NCI-H1092 (cell line): ENCODE measurements at places on chromosomes 5 and 9.

- DNase-seq: no peak
Measured at GRCh38 chr9:14170392-14170931, 143.5 kb downstream of the NFIB start.

- DNase-seq: no peak
Measured at GRCh38 chr9:113266174-113266573, 9.2 kb downstream of the CDC26 start.

- peak; percentile 26 for DNase-seq
Measured at GRCh38 chr5:101977729-101978345, 318.2 kb downstream of the SLCO4C1 start.

DNA sequence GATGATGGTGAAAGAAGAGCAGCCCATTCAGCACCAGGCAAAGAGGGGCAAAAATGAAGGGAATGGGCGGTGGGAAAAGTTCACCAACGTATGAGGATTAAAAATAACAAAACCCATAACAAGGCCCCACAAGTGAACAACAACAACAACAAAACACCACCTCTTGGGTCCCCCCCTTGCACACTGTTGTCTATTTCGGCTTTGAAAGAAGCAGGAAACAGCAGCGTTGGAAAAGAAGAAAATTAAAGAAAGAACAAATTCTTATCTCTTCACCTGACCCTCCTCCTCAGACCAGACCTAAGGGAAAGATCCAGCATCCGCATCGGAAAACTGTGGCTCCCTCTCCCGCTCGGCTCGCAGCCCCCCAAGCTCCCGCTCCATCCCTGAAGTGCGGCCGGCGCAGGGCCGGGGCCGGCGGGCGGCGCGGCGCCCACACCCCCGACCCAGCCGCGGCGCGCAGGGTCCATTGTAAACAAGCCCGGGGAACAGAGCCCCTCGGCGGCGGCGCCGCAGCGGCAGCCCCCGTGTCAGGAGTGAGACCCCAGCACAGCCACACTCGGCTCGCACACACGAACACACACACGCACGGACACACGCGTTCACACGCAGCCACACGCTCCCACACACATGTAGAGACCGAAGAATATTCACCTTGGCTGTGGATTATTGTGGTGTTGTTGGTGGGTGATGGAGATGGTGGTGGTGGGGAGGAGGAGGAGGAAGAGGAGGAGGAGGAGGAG lies 535 bp downstream of the RFX3 start:
- DNase-seq: peak; percentile 51

GRCh38 chr5:65482736-65483545 lies 1.2 kb upstream of the ADAMTS6 start:
- no peak for DNase-seq

- DNase-seq: no peak
Measured at GRCh38 chr5:126450346-126450745, 27.1 kb downstream of the GRAMD2B start.

- DNase-seq: no peak
Measured at GRCh38 chr9:98627296-98627695, 81.4 kb downstream of the GABBR2 start.

DNA sequence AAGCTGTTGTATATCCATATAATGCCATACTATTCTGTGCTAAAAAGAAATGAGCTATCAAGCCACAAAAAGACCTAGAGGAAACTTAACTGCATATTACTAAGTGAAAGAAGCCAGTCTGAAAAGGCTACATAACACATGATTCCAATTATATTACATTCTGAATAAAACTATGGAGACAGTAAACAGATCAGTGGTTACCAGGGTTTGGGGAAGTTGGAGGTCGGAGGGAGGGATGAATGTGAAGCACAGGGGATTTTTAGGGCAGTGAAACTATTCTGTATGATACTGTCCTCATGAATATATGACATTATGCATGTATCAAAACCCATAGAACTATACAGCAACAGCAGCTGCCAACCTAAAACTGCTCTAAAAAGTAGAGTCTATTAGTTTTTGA lies 5.6 kb upstream of the RFK start:
- DNase-seq: no peak

GRCh38 chr9:113892861-113893491 lies 16.9 kb downstream of the ZNF618 start:
- DNase-seq: no peak

DNA sequence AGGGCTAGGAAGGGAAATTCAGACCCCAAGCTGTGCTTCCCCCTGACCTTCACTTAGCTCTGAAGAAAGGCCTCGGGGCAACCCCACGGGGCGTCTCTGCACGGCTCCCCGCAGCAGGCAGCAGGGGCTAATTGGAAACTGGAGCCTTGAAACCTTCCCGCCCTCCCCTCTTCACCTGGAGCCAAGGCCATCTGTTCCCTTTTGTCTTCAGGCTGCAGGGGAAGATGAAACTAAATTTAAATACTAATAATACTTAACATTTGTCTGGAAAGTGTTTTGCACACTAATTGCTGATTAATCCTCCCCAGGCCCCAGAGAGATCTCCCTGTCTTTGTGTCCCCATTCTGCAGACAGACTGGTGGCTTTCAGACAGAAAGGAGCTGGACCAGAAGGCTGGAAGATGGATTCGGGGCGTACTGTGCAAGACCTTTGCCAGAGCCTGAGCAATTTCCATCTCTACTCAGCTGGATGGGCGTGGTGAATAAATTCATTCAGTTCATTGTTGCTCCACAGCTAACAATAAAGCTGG lies 34.1 kb upstream of the CPLX2 start:
- DNase-seq: peak; percentile 70

DNA sequence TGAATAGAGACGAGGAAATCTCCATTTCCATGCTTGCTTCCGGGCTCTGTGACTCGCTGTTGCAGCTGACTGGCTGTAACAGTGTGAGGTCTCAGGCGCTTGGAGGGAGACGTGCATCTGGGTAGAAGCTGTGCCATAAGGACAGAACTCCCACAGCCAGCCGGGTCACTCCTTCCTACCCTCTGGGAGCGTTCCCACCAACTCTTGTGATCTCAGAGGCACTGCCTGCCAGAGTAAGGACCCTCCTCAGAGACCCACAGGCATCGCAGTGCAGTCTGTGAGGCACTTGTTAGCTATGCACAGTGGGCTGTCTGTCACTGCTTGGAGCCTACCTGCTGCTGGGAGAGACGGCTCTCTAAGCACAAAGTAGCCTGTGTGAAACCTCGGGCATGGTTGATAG lies 203.4 kb upstream of the SEMA6A start:
- no peak for DNase-seq

GRCh38 chr5:143946837-143947236 lies 134.9 kb downstream of the HMHB1 start:
- DNase-seq: no peak

GRCh38 chr9:20488691-20489090 lies 133.6 kb downstream of the MLLT3 start:
- no peak for DNase-seq

GRCh38 chr5:135426102-135427082 lies 20.8 kb downstream of the DCANP1 start:
- no peak for DNase-seq

DNA sequence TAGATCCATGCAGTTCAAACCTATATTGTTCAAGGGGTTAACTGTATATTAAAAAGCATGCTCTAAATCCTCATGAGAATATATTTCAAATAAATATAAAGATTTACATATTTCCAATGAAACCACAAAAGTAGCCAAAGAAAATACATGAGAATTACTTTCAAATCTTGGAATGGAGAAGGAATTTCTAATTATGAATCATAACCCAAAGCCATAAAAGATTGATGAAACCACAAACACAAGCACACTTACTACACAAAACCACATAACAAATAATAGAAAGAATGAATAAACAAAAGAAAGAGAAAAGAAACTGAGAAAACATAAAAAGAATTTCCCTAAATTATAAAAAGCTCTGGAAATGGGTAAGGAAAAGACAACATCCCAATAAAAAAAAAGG lies 16.0 kb downstream of the ERP44 start:
- no peak for DNase-seq

DNA sequence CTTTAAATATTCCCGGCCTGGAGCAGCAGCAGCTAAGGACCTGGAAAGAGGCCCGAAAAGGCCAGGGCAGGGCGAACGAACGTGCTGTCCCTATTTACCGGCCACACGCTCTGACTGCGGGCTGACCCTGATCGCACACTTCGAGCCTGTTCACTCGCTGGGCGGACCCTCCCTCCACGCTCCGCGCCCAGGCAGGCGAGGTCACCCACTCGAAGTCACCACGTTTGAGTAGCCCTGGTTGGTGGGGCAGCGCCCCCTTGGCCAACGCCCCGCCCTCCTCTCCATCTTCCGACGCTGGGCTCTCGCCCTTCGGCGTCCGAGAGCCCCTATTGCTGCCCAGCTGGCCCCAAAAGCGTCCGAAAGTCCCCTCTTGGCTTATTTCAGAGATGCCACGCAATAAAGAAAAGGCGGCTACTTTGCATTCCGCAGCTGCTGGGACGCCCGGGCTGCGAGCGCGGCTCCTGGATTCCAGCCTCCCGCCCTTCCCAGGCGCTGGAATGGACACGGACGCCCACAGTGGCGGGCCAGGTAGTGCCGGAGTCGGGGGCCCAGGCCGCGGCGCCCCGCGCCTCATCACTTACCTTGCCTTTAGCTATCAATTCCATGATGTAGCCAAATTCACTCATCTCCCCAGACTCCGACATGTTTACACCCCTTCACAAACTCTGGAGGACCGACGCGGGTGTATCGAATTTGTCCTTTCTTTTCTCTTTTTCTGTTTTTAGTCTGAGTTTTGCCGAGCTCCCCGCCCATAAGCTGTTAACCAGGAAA lies 9.9 kb upstream of the TRIM36 start:
- no peak for DNase-seq

GRCh38 chr5:132859889-132860437 lies 6.3 kb downstream of the GDF9 start:
- no peak for DNase-seq

DNA sequence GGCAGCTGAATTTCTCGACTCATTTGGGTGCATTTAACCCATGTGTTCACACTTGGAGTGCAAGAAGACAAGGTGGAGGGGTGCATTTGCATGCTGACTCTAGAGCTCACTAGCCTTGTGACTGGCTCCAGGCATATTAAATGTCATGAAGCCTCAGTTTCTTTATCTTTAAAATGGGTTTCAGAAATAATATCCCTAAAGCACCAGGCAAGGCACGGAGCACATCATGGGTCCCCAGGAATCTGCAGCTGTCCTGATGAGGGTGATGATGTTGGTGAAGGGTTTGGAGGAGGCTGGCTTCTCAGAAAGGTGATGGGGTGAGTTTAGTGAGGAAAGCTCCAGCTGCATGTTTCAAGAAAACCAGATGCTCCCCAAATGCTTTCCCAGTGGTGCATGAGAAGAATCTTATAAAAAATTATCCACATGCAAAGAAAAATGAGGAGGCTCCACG lies 14.8 kb downstream of the STC2 start:
- DNase-seq: no peak

DNA sequence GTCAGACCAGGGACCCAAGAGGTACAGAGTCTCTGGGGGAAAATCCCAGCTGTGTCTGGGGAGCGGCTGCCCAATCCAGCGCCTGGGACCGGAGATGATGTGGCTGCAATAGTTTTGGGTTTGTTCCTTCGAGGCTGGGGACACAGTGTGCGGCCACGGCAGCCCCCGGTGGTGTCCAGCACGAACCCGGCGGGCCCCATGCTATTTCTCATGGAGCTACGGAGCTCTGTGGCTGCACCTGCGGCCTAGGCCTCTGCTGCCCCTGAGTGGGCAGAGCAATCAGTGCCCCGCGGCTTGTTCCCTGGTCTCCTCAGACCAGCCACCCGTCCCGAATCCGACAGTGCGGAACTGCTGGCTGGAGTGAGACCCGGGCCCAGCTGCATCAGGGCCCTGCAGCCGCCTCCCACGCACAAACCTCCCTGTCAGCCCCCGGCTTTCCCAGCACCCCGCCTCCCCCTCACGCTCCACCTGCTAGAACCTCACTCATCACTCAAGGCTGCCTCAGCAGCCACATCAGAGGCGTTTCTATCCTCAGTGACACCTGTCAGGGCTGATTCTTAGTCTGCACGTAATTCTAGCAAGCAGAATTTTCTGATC lies 29.0 kb downstream of the SARDH start:
- DNase-seq: no peak

- DNase-seq: no peak
Measured at GRCh38 chr9:13500034-13500433, 220.5 kb upstream of the MPDZ start.

- no peak for DNase-seq
Measured at GRCh38 chr9:78669591-78669990, 372.7 kb downstream of the PSAT1 start.

GRCh38 chr9:124762633-124763032 lies 8.5 kb downstream of the NR6A1 start:
- no peak for DNase-seq

DNA sequence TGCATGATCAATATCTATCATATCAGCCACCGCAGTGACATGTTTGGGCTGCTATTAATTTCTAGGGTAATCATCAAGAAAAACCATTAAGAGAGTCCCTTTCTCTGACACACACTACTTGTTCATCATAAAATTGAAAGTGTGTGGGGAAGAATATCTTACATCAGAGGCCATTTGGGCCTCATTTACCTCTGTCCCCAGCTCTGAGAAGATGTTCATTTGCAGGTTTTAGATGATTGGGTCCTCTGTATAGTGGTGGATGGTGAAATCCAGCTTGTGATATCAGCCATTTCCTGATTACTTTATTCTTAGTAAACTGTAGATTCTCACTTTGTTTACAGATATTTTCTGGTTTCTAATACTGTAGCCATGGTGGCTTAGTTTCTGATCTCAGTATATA lies 29.8 kb upstream of the PJA2 start:
- no peak for DNase-seq

DNA sequence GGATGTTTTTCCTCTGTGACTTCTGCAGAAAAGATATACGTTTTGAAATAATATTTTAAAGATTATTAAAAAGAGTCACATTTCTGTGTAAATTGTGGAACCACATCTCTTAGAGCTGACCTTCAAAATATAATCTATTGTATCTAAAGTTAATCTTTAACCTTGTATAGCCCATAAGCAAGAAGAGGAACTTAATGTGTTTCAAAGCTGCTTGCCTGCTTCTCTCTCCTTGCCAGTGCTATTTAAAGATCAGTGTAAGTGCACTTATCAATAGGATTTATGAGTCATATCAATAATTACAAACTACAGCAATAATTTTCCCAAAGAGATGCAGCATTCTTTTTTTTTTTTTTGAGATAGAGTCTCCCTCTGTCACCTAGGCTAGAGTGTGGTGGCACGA lies 29.4 kb upstream of the GDA start:
- no peak for DNase-seq

- DNase-seq: no peak
Measured at GRCh38 chr5:163189023-163189553, 248.3 kb upstream of the CCNG1 start.

GRCh38 chr5:33934176-33934575 lies 2.0 kb upstream of the RXFP3 start:
- no peak for DNase-seq

DNA sequence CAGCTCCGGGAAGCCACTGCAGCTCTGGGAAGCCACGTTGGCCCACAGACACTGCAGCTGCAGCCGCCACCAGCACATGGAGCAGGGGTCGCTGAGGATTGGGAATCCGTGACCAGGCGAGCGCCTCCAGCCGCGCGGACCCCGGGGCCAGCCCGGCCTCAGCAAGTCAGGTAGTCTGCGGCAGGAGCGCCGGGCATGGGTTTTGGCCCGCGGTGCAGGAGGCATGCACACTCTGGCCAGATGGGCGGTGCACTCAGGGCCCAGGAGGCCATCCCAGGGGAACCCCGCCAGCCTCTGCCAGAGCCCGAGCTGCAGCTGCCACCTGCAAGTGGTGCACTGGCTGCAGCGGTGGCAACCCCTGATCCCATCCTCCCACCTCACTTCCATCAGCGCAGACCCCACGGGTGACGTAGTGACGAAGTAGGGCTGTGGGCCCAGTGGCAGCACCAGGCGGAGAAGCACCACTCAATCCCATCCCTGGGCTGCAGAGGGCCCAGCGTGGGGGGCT lies 368.3 kb upstream of the SPATA31A5 start:
- no peak for DNase-seq
